ENCODE measurements at places on chromosomes 1 and 21.

GRCh38 chr1:164673584-164674214, 114.7 kb downstream of the PBX1 start:
- peak; percentile 75 for DNase-seq

GRCh38 chr1:26305667-26306289, 658 bp downstream of the UBXN11 start:
- no peak for DNase-seq

DNA sequence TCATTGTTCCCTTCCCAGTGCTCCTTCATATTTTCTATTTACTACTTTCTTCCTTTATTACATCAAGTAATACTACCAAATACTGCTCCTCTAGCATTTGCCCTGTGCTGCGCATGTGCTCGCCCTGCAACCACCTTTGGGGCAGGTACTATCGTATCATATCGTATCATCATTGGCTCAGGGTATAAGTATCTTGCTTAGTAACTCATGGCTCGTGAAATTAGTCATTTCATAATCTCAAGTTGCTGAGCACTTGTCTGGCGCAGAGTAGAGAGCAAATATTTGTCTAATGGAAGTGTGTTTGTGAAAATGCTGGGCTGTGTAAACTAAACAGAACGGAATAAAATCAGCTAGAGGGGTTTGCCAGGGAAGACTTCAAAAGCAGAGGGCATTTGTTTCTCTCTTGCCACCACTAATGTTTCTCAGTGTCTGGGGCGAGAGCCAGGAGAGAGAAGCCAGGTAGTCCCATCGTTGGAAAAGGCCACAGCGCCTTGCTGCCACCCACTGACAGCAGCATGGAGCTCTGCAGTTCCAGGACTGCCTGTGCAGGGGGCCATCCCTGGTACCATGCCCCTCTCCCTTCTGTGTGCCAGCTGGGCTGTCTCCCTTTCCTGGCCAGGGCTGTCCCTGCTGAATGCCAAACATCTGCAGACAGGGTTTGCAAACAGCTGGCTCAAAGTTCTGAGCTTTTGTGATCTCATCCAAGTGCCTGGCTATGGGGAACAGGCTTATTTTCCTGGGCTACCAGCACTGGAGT, 20.0 kb upstream of the CPT2 start:
- DNase-seq: no peak

GRCh38 chr1:193355626-193356025, 169.2 kb upstream of the B3GALT2 start:
- no peak for DNase-seq

- peak; percentile 44 for DNase-seq
Observed at GRCh38 chr1:1260843-1261560, 12.7 kb downstream of the UBE2J2 start.

DNA sequence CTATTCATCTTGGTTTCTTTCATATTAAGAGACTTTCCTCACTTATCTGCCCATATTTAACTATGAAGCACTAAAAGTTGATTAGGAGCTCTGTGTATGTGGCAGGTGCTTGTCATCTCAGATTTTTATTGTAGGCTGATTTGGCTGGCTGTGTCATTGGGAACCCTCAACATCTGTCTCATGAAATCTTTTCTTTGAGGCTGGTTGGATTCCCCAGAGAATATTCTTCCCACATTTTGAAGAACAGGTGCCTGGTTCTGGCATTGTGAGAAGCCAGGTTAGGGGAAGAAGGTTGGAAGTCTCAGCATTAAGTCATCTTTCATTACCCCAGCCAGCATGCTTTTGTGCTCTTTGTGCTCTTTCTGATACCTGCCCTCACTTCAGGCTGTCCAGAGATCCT, 37.1 kb downstream of the EEIG2 start:
- DNase-seq: no peak
